Left lung (tissue), 14 donors: ENCODE measurements at places on chromosomes 16 and 17. TPM values are rescaled to one million over a fixed set of nuclear protein-coding genes. Genes with fewer than 3 reads are reported as not detected.

Gene SMG1
- total RNA-seq: 78.6 TPM

- H3K4me1 ChIP-seq: peaks cover 7% of the 10 kb centered on the region
- DNase-seq: no peak
- H3K4me3 ChIP-seq: no peak overlapping the region
- H3K27me3 ChIP-seq: no peaks in the 10 kb centered on the region
Observed at GRCh38 chr17:81304196-81305015, 9.3 kb upstream of the SLC38A10 start.

Gene NDE1
- 37.6 TPM for total RNA-seq

- H3K27ac ChIP-seq: no peak overlapping the region
- H3K4me3 ChIP-seq: no peak overlapping the region
- H3K27me3 ChIP-seq: no peaks in the 10 kb centered on the region
- no peak for DNase-seq
Observed at GRCh38 chr16:19223235-19224170, 55.5 kb downstream of the SYT17 start.

- DNase-seq: no peak
- no peak overlapping the region for H3K4me3 ChIP-seq
- no peaks in the 10 kb centered on the region for H3K27me3 ChIP-seq
- no peaks in the 10 kb centered on the region for H3K4me1 ChIP-seq
- no peak overlapping the region for H3K27ac ChIP-seq
Observed at GRCh38 chr16:19785081-19785480, 67.0 kb downstream of the IQCK start.

DNA sequence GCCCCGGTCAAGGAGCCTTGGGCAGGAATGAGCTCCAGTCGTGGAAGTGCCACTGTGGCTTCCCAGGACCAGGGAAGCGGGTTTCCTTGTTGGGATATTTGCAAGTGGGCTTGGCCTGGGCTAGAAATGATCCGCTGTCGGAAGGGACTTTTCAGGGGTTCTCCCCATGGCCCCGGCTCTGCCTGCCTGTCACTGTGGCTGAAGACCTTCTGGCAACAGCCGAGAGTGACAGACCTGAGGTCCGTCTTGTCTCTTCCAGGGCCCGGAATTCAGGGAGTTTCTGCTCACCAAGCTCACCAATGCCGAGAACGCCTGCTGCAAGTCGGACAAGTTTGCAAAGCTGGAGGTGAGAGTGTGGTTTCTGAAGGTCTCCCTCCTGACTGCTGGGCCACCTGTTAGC, 57.7 kb downstream of the OR1D5 start:
- DNase-seq: no peak
- H3K27ac ChIP-seq: no peak overlapping the region
- no peak overlapping the region for H3K4me3 ChIP-seq
- peaks cover 39% of the 10 kb centered on the region for H3K4me1 ChIP-seq

DNA sequence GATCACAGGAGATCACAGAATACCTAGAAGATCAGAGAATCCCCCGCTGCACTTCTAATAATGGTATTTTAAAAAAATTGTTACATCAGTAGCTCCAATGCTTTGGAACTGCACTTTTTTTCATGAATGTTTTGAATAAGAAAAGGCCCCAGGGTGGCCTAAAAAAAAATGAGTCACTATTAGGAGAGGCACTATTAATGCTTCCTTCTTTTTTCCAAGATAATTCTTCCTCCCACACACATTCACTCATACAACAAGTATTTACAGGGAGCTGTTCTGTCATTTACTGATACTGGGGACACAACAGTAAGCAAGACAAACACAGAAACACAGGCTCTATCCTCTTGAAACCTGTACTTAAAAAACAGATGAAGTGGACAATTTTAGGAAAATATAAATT, 675 bp upstream of the PDZD9 start:
- peaks cover 15% of the 10 kb centered on the region for H3K4me1 ChIP-seq
- H3K27ac ChIP-seq: no peak overlapping the region
- no peaks in the 10 kb centered on the region for H3K36me3 ChIP-seq
- no peak for DNase-seq
- H3K27me3 ChIP-seq: no peaks in the 10 kb centered on the region
- H3K4me3 ChIP-seq: no peak overlapping the region

Gene CCL3
- total RNA-seq: 3.2 TPM

GRCh38 chr17:67942810-67943209, 53.5 kb downstream of the C17orf58 start:
- H3K4me3 ChIP-seq: no peak overlapping the region
- H3K27me3 ChIP-seq: no peaks in the 10 kb centered on the region
- DNase-seq: no peak
- no peak overlapping the region for H3K27ac ChIP-seq
- no peaks in the 10 kb centered on the region for H3K4me1 ChIP-seq

GRCh38 chr17:8053600-8053999, 14.7 kb downstream of the ALOX15B start:
- no peak overlapping the region for H3K27ac ChIP-seq
- H3K27me3 ChIP-seq: peaks cover 14% of the 10 kb centered on the region
- peaks cover 36% of the 10 kb centered on the region for H3K4me1 ChIP-seq
- no peaks in the 10 kb centered on the region for H3K36me3 ChIP-seq

Gene SLC52A1
- 0.58 TPM for total RNA-seq

DNA sequence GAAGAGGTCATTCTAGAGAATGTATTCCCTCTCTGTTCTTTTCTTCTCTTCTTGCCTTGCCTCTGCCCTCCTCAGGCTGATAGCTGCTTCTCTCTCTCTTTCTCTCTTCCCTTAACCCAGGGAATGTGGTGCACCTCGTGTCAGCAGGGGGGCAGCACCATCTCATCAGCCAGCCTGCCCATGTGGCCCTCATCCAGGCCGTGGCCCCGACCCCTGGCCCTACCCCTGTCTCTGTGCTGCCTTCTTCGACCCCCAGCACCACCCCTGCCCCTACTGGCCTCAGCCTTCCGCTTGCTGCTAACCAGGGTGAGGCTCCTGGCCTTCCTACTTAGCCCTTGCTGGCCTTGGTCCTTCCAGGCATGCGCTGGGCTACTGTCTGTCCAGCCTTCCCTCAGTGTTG, 23.5 kb downstream of the SRCAP start:
- no peaks in the 10 kb centered on the region for H3K27me3 ChIP-seq
- H3K4me3 ChIP-seq: no peak overlapping the region
- no peak overlapping the region for H3K27ac ChIP-seq

Gene KCTD19
- 0.73 TPM for total RNA-seq

Gene MYL4
- total RNA-seq: 0.99 TPM

DNA sequence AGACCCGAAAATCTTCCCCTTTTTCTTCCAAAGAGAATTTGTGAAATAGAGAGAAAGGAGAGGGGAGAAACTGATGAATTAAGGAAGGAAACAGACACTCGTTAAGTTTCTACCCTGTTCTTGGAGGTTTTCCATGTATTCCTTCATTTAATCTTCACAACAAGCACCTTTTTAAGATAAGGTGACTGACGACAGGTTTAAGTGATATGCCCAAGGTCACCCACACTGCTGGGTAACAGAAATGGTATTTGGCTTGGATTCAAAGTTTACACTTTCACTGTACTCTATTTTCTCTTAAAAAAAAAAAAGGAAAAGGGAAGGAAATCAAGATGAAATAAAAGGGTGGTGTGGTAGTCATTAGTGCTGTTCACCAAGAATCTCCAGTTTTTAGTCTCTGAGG, 33.5 kb upstream of the TOX3 start:
- no peak for DNase-seq
- no peaks in the 10 kb centered on the region for H3K4me1 ChIP-seq
- H3K27me3 ChIP-seq: no peaks in the 10 kb centered on the region
- no peak overlapping the region for H3K4me3 ChIP-seq
- no peaks in the 10 kb centered on the region for H3K36me3 ChIP-seq
- no peak overlapping the region for H3K27ac ChIP-seq

Gene CMIP
- 55.8 TPM for total RNA-seq

GRCh38 chr16:75593825-75594820, 27.9 kb downstream of the GABARAPL2 start:
- DNase-seq: no peak
- no peak overlapping the region for H3K27ac ChIP-seq
- H3K36me3 ChIP-seq: peaks cover 34% of the 10 kb centered on the region
- H3K4me3 ChIP-seq: no peak overlapping the region
- H3K27me3 ChIP-seq: no peaks in the 10 kb centered on the region

DNA sequence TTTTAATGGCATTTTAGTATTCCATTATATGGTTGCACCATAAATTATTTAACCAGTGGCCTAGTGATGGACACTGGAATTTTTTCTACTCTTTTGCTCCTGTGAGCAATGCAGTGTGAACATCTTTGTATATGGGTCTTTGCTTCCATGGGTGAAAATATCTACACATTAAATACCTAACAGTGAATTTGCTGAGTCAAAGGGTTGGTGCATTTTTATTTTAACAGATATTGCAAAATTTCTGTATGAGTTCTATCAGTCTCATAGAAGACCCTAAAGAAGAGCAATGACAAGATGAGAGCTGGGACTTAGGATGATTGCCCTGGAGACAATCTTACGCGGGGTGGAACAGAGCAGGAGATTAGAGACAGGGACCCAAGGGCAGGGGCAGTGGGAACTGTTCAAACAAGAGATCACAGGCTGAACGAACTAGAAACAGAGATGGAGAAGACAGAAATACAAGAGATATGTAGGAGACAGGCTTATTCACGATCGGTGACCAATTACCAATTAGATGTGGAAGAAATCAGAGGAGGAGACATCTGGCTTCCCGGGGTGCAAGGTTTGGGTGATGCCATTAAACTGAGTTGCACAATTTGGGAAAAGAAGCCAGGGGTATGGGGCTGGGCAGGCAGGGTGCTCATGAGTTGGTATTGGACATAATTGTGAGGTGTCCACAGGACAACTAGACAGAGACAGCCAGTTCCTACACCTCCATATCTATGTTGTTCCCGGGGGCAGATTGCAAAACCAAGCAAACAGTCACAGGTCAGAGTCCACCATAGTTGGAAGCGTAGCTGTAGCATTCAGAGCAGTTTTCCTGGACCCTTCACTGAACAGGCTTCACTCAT, 39.9 kb upstream of the LONP2 start:
- no peak overlapping the region for H3K4me3 ChIP-seq
- no peaks in the 10 kb centered on the region for H3K27me3 ChIP-seq
- no peaks in the 10 kb centered on the region for H3K36me3 ChIP-seq
- H3K27ac ChIP-seq: no peak overlapping the region
- no peaks in the 10 kb centered on the region for H3K4me1 ChIP-seq

- no peaks in the 10 kb centered on the region for H3K36me3 ChIP-seq
- no peak overlapping the region for H3K4me3 ChIP-seq
- DNase-seq: no peak
- no peak overlapping the region for H3K27ac ChIP-seq
- H3K27me3 ChIP-seq: no peaks in the 10 kb centered on the region
Observed at GRCh38 chr17:16281351-16281750, 64.3 kb downstream of the PIGL start.

Gene KAT2A
- total RNA-seq: 39.9 TPM

Gene ACE
- 68.9 TPM for total RNA-seq

DNA sequence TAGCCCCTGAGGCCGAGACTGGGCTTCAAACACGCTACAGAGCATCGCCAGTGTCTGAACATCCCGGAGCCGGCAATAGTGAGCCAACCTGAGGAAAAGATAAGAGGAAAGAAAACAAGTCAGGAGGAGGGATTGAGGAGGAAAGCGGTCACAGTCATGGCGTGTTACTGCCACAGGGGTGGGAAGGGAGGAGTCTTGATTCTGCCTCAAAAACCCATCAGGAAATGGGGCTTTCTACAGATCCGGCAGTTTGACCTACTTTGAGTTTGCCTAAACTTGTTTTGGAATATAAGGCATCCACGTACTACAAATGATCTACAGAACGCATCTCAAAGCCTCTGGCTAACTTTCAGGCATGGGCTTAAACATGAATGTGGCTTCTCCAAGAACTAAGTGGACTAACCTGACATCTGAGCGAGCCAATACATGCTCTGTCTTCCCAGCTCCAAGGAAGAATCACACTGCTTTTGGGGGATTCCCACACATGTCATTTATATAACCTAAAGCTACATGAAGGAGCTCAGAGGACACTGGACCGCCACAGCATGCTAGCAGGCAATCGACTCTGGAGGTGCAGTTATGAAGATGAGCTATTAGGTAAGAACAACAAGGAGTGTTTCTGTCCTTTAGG, 96.6 kb downstream of the WDR59 start:
- no peaks in the 10 kb centered on the region for H3K36me3 ChIP-seq
- H3K4me1 ChIP-seq: no peaks in the 10 kb centered on the region
- H3K27ac ChIP-seq: no peak overlapping the region
- H3K27me3 ChIP-seq: no peaks in the 10 kb centered on the region

Gene CDC27
- total RNA-seq: 85.1 TPM

- H3K4me3 ChIP-seq: no peak overlapping the region
- no peaks in the 10 kb centered on the region for H3K36me3 ChIP-seq
- no peaks in the 10 kb centered on the region for H3K4me1 ChIP-seq
- H3K27ac ChIP-seq: no peak overlapping the region
- no peak for DNase-seq
Observed at GRCh38 chr17:71765437-71765836, 355.4 kb upstream of the SOX9 start.

DNA sequence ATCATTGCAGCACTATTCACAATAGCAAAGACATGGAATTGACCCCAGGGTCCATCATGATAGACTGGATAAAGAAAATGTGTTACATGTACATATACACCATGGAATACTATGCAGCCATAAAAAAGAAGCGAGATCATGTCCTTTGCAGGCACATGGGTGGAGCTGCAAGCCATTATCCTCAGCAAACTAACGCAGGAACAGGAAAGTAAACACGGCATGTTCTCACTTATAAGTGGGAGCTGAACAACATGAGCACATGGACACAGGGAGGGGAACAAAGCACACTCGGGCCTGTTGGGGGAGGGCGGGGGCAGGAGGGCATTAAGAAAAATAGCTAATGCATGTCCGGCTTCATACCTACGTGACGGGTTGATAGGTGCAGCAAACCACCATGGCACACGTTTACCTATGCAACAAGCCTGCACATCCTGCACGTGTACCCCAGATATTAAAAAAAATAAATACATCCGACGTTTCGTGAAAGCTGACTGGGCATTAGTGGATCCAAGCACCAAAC, 28.9 kb downstream of the ZNF778 start:
- H3K36me3 ChIP-seq: no peaks in the 10 kb centered on the region
- no peaks in the 10 kb centered on the region for H3K27me3 ChIP-seq
- H3K4me1 ChIP-seq: peaks cover 6% of the 10 kb centered on the region

- H3K27ac ChIP-seq: no peak overlapping the region
- no peaks in the 10 kb centered on the region for H3K4me1 ChIP-seq
- DNase-seq: no peak
- no peaks in the 10 kb centered on the region for H3K36me3 ChIP-seq
- no peak overlapping the region for H3K4me3 ChIP-seq
Observed at GRCh38 chr16:65679785-65680184, 557.9 kb upstream of the CDH11 start.

Gene CRYM
- total RNA-seq: 3.6 TPM

GRCh38 chr17:6430769-6431168, 4.2 kb downstream of the AIPL1 start:
- H3K4me3 ChIP-seq: no peak overlapping the region
- no peaks in the 10 kb centered on the region for H3K36me3 ChIP-seq
- DNase-seq: no peak
- no peak overlapping the region for H3K27ac ChIP-seq
- H3K27me3 ChIP-seq: peaks cover 30% of the 10 kb centered on the region

DNA sequence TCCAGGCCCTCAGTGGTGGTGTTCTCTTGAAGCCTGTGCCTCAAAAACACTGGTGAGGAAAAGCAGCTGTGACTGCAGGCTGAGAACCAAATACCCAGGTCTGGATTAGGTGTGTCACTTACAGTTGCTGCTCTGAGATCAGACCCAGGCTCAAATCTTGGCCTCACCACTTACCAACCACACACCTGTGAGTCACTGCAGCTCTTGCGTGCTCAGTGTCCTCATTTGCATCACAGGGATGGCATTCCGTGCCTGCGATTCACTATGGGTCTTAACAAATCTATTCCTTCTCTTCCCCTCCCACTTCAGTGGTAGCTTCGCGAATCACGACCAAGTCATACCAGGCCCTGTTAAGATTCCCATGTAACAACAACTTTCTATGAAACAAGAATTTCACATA, 233.4 kb upstream of the HSBP1 start:
- H3K4me3 ChIP-seq: no peak overlapping the region
- H3K27me3 ChIP-seq: no peaks in the 10 kb centered on the region
- H3K4me1 ChIP-seq: no peaks in the 10 kb centered on the region
- DNase-seq: no peak
- H3K27ac ChIP-seq: no peak overlapping the region
- H3K36me3 ChIP-seq: no peaks in the 10 kb centered on the region
